ENCODE measurements at places on chromosomes 1 and 21.

DNA sequence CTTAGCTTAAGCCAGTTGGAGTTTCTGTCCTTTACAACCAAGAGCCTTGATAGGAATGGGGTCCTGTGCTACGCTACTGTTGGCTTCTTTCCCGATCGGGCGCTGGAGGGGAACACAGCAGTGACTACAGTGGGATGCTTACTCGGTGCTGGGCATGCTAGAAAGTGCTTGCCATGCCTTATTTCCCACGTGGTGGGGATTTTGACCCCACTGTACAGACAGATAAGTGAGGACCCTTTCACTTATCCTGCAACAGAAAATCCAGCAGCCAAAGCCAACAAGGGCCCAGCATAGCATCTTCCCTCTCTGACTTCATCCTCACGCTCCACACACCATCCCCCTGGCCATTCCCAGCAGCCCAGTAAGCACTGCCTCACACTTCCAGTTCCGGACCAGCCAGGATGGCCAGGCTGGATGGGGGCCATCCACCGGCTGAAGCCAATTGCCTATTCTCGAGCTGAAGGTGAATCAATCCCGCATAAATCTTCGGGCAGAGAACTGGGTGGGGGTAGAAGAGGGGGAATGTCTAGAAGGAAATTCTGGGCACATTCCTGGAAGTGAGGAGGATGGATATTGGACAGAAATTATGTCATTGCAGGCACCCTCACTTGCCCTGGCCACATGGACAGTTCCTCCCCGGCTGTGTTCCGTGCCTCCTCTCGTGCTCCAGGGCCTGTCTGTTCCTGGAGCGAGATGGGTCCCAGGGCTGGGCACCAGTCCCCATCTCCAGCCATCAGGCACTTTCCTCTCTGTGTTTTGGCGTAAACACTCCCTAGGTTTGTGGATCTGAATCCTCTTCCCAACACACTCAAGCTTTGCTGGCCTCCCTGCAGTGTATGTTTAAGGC is 2.0 kb upstream of the ABCG1 start:
- DNase-seq: no peak

DNA sequence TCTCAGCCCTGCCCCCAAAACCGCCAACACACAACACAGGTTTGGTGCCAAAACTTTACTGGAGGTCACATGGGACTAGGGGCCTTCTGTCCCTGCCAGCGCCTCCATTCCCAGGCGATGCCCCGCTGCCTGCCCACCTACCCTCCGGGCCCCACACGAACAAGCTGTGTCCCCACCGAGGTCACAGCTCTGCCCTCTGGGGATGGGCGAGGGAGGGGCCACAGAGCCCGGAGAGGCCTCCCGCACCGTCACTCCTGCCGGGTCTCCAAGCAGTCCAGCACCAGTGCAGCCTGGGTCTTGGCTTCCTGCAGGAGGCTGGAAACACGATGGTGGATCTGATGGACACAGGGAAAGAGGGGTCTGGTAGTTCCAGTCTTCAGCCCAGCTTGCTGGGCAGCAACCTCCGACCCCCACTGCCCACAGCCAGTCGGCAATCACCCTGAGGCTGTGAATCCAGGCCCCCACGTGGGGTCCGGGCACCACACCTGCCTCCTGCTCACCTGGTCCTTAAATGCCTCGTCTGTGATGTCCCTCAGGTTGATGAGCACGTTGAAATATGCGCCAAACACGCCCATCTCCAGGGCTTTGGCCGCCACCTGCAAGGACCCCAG is 18.5 kb downstream of the FTCD start:
- no peak for DNase-seq

GRCh38 chr1:201880928-201881571 is 7.6 kb upstream of the SHISA4 start:
- no peak for DNase-seq

- DNase-seq: peak; percentile 46
Measured at GRCh38 chr21:39441502-39442475, 3.8 kb downstream of the LCA5L start.

GRCh38 chr1:101242324-101243050 is 5.7 kb downstream of the S1PR1 start:
- DNase-seq: no peak

DNA sequence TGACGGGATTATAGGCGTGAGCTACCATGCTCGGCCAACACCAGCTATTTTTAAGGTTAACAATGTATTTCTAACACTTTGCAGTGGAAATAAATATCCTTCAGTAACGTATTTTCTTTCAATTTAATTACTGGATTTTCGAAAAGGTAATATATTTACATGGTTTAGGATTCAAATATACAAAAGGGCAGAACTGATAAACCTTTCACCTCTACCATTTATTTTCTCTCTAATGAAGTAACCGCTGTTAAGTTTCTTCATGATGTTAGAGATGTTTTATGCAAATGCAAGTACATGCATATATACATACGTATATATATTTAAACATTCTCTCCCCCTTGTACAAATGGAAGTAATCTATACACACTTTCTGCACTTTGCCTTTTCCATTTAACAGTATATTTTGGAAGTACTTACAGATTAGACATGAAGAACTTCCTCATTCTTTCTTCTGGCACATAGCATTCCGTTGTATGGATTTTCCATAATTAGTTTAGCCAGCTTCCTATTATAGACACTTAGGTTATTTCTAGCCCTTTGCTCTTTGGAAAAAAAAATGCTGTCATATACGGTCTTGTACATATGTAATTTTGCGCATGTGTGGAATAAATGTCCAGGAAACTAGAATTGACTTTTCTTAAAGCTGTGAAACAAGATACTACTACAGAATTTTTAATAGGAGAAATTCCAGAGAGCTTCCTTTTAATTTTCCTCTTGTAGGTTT is 14.9 kb upstream of the HJV start:
- DNase-seq: no peak

- no peak for DNase-seq
Measured at GRCh38 chr1:211549092-211549711, 29.8 kb downstream of the SLC30A1 start.

GRCh38 chr1:72837781-72838180 is 555.4 kb upstream of the NEGR1 start:
- DNase-seq: no peak

DNA sequence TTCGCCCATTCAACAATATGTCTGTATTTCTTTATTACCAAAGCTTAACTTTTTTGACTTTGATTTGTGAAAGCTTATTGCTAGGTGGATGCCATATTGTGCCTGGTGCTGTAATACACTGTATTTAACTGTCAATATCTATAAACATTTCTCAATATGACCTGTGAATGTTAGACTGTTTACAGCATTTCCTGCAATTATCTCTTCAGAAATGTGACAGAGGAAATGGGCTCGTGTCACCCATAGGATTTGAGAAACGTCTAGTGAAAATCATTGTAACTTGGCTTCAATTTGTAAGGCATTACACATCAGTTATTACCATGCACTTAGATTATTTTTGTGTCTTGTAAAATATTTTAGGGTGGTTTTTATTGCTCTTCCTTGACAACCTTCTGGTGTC is 237.8 kb upstream of the ADGRL2 start:
- DNase-seq: no peak
